Activated T-helper 1 cell treated with anti-CD3 and anti-CD28 coated beads, Interleukin-12 subunit alpha, Interleukin-12 subunit beta, Interleukin-2, Interleukin-4 antibody, amounts not matched to agents 30 ng/mL and 10 ng/mL and 1 ng/mL, durations not matched to agents 14 hours and 24 hours and 36 hours (primary cell): ENCODE measurements at places on chromosomes 3 and 15. TPM values are rescaled to one million over a fixed set of nuclear protein-coding genes. Genes with fewer than 3 reads are reported as not detected.

GRCh38 chr3:129950318-129951046, 24.0 kb upstream of the TRH start:
- DNase-seq = no peak

DNA sequence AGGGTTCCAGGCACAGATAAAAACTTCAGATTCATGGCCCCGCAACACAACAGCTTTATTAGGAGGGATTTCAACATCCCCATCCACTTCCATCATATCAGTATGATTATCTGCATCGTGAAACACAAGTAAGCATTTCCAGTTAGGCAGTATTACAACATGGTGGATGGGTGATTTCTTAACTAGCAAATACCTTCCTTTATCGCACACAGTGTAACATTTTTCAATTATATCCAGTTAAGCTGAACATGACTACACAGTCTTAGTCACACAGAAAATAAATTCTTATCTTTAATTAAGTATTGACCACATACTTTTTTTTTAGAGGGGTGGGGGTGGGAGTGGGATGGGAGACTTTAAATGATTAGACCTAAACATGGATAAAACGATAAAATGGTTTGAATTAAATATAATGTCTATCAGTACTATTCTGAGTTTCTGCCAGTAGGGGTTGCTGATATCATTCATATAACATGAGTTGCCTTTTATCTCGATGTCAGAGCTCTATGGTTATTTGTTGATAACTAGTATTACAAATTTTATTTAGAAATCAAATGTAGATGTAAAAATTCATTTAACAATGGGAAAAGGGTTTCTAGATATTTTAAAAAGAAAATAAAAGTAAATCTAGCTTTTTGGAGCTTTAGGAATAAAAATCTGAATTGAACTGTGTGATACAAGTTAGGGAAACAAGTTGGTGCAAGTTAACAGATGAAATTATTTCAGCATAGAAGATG, 146.6 kb downstream of the TBL1XR1 start:
- no peak for DNase-seq

DNA sequence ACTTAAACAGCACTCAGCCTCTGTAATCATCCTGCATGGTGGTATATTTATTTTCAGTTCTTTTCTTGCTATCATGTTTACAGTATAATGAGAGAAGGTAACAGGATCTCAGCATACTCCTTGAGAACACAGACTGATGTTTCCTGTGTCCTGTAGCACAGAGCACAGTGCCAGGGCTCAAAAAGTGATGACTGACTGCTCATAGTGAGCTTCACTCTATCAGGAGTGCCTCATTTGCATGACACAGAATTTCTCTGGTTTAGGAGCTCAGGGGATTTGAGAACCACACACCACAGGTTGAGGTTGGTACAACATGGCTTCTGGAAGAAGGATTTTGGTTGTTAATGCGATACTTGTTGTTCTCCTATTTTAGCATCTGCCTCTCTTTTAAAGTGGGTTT, 68.5 kb upstream of the SLC2A2 start:
- no peak for DNase-seq

Gene ACOX2
- not detected in 2 replicates for total RNA-seq

Gene EIF4G1
- 657 and 706 TPM in 2 replicates for total RNA-seq

GRCh38 chr3:194852831-194853508, 167.3 kb downstream of the FAM43A start:
- DNase-seq = no peak

Gene SLC22A13
- total RNA-seq = 0.65 and 0.78 TPM in 2 replicates

DNA sequence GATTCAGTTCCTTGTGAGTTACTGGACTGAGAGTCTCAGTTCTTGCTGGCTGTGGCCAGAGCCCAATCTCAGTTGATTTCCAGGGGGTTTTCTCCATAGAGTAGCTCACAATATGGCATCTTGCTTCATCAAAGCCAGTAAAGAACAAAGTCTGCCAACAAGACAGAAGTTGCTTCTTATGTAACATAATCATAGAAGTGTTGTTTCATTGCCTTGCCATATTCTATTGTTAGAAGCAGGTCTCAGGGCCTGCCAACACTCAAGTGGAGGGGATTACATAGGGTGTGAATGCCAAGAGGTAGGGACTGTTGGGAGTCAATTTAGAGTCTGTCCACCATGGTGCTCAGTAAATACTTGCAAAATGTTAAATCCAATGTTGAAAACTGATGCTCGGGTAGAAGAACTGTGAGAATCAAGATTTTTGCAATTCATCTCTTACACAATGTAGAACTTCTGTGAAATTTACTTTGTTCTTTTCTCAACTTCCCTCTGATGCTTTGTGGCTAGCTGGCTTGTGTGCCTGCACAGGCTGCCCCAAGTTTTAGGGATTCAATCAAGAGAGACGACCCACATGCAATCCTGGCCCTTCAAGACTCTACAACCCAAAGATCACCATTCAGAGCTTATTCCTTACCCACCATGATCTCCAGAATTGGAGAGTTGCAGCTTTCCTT, 13.3 kb upstream of the PXYLP1 start:
- no peak for DNase-seq

GRCh38 chr3:149506540-149506939, 32.0 kb downstream of the TM4SF4 start:
- no peak for DNase-seq

DNA sequence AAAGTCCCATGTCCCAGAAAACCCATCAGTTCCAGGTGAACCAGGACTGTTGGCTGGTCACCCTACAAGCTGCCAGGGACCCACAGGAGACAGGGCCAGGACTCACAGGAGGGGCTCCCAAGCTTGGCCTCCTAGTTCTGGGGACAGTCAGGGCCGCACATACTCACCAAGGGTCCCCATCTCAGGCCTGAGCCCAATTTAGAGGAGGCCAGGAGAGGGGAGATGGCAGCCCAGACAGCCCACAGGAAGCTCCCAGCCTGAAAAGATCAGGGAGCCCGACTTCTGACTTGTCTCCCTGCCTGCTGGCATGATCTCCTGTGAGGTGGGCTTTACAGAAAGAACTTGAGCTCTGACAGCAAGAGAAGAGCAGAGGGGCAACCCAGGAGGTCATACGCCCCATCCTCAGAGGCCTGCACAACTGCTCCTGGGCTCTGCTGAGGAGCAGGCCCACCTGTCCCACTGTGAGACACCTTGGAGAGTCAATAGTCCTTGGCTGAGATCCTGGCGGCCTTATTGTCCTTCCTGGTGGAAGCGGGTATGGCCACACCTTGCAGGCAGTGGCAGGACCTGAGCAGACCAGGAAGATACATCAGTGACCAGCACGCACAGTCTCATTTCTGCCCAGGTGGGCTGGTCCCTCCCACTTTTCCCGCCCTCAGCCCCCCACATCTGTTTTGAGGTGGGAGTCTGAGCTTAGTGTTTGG, 2.5 kb upstream of the ISLR start:
- no peak for DNase-seq

- DNase-seq = no peak
Observed at GRCh38 chr3:28940530-28940929, 340.3 kb upstream of the RBMS3 start.

Gene MEIS2
- total RNA-seq = not detected in 2 replicates

DNA sequence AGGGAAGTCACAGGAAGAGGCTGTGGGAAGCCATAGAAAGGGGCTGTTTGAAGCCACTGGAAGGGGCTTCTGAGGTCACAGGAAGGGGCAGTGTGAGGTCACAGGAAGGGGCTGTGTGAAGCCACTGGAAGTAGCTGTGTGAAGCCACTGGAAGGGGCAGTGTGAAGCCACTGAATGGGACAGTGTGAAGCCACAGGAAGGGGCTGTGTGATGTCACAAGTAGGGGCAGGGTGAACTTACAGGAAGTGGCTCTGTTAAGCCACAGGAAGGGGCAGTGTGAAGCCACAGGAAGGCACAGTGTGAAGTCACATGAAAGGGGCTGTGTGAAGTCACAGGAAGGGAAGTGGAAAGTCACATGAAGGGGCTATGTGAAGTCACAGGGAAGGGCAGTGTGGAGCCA, 33.1 kb downstream of the GASK1A start:
- no peak for DNase-seq

DNA sequence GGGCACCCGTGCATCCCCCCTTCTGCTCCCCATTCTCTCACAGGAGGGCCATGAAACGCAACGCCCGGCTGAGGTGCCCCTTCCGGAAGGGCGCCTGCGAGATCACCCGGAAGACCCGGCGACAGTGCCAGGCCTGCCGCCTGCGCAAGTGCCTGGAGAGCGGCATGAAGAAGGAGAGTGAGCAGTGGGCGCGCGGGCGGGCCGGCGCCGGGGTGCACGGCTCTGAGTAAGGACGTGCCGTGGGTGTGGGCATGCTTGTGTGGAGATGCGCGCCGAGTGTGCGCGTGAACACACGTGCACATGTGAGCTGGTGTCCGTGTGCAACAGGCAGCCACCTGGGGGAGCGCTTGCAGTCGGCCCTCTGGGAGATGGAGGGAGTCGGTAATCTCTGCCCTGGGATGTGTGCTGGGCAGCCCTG, 28.1 kb downstream of the NR1I2 start:
- DNase-seq = peak; percentile 23

DNA sequence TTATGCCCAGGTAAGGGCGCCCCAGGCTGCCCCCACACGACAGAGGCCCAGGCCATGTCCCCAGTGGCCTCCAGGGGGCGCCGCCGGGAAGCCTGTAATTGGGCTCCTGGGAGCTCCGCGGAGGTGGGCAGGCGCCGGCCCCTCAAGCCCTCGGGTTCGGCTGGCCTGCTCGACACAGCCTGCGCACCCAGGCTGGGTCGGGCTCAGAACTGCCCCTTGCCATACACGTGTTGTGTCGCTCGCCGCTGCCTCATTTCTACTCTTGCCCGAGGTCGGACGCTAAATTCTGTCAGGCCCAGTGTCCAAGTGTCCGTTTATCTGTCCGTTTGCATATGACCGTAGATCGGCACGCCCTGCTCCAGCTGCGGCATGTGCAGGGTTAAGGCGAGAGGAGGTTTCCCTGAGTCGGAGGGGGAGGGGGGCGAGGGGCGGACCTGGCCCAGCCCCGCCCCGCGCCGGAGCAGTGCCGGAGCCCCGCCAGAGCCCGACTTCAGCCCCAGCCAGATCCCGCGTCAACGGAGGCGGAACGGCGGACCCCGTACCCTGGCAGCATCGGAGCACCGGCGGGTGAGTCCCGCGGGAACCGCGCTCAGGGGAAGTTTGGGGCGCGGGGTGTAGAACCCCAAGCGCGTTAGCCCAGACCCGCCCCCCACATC, at the start of gene KLHDC8B:
Gene KLHDC8B (plus strand): TSS at position 480 of the 656 bp plus-strand sequence. CDS start 1,172 bp downstream, outside the sequence.
- DNase-seq = peak; percentile 68

GRCh38 chr3:159904911-159905310, 83.7 kb upstream of the IL12A start:
- DNase-seq = no peak
